Cardiac muscle cell (in vitro differentiated cells and primary cell): ENCODE measurements at places on chromosomes 3 and 15. TPM values are rescaled to one million over a fixed set of nuclear protein-coding genes. Genes with fewer than 3 reads are reported as not detected.

- no peak for DNase-seq
Measured at GRCh38 chr3:111667170-111667569, 72.0 kb upstream of the ZBED2 start.

DNA sequence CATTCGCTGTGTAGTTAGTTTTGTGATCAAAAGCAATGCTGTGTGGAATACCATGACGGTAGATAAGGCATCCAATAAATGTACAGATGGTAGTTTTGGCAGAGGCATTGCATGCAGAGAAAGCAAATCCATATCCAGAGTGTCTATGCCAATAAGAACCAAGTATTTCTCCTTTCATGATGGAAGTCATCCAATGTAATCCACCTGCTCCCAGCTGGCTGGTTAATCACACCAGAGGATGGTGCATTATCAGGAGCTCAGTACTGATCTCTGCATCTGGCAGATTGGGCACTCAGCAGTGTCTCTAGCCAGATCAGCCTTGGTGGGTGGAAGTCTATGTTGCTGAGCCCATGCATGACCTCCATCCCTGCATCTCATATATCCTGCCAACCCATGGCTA is 677.7 kb upstream of the NECTIN3 start:
- DNase-seq: no peak

- DNase-seq: peak; percentile 62
Measured at GRCh38 chr3:57026944-57027343, 33.5 kb upstream of the SPATA12 start.

DNA sequence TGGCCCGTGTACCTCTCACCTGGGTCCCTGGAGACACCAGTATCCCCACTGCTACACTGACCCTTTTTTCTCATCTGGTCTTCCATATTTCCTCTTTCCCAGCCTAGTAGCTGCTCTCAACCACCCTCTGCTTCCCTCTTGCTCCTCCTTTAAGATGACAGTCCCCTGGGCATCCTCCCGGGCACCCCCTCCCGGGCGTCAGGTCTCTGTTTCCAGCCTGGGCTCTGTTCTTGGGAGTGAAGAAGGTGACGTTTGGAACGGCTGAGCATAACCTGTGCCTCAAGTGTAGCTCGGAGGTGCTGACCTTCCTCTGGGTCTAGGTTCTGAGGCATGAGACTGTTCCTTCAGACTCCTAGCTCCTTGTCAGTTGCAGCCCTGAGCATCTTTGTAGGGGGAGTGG is 101.2 kb downstream of the VGLL4 start:
- no peak for DNase-seq

DNA sequence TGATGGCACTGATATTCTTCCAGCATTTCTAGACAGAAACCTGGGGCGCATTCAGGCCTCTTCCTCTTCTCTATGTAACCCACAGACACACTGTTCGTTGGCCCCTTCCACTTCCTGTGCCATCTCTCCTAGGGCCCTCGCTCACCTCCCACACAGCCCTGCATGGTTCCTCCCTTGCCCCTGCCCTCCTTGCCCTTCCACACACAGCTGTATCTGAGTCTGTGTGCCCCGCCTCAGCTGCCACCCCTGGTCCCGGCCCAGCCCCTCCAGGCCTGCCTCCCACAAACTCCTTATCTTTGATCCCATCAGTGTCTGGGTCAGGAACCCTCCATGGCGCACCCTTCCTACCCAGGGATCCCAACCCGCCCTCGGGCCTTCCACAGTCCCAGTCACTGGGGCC is 37.9 kb downstream of the RAB6B start:
- no peak for DNase-seq

- DNase-seq: no peak
Measured at GRCh38 chr15:83694015-83694414, 40.1 kb downstream of the ADAMTSL3 start.

DNA sequence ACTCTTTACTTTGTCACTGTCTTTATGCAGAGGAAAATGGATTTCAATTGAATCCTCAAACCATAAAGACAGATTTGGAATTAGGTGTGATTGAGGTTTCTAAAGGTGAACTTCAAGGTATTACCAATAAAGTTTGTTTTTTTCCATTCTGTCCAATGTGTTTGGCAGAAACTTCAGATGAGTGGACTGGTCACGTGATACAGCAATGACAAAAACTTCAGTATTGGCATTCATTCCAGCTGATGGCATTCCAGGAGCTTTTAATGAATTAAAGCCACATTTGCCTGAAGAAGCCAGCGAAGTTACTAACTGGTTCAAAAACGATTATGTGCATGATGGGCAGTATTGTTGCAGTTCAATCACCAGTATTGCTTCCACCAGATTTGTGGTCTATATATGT is 4.5 kb upstream of the MASP1 start:
- no peak for DNase-seq

DNA sequence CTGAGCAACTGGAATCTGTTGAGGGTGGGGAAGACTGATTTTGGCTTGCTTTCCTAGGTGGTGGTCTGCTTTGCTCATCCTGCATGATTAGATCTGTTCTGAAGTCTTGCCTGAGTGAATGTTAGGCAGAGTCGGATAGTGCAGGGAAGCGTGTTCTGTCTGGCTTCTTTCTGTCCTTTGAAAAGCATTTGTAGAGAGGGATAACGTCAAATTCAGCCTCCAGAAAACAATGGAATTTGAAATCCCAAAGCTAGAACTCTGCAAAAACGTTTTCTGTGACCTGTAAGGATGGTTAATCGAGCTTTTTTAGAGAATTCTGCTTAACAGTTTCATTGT is 1.4 kb downstream of the GLCE start:
- no peak for DNase-seq

DNA sequence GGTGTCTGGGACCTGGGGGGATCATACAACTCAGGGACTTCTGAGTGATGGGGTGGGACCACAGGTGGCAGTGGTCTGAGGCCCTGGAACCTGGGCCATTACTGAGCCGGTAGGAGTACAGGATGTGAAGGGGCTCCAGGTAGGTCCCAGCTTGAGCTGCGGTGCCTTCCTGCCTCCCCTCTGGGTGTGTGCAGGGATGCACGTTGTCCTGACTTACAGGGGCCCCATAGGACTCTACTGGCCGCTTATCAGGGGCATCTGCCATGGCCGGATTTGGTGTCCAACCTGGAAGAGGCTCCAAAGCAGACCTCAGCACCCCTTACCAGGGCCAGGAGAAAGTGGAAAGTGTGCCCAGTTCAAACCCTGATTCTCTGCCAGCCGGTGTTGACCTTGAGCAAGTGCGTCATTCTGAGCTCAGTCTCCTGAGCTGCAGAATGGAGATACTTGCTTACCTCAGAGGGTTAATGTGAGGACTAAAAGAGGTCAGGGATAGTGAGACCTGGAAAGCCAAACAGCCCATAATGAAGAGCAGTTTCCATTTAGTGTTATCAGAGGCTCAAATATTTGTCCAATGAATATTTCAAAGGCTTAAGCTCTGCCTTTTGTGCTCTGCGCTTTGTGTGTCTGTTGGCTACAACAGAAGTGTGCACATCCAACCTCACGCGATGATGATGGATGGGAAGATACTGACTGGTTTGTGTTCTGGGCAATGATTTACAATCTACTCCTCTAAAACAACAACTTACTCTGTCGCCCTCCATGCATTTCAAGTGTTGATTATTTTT is 35.4 kb upstream of the ESYT3 start:
- DNase-seq: no peak

DNA sequence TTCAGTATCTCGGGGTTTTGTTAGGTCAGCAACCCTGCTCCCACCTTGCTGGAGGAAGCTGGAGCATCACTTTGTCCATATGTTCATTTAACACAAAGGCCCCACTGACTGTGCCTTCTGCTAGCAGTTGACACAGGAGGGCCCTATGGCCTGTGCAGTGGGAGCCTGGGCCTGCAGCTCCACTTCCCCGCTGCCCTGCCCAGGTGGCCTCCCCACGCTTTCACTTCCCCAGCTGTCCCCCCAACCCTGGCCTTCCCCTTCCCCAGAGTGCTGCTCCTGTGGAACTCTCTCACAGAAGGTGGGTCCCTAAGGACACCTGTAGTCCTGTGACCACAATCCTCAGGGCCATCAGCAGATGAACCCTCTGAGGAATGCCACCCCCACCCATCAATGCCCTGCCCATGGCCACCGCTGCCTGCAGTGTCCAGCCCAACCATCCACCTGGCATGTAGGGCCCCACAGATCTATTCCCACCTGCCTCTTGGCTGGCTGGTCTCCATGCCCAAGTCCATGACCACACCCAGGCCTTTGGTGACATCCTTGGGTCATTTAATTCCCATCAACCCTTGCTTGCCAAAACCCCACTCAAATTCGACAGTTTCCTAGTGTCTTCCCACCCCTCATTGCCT is 13.5 kb downstream of the TBC1D21 start:
- DNase-seq: no peak

GRCh38 chr3:47849699-47850563 is 47.0 kb downstream of the DHX30 start:
- DNase-seq: no peak

GRCh38 chr3:155594526-155595187 is 150.2 kb downstream of the PLCH1 start:
- DNase-seq: peak; percentile 16

- DNase-seq: no peak
Measured at GRCh38 chr3:126827121-126827520, 123.1 kb downstream of the CHCHD6 start.

DNA sequence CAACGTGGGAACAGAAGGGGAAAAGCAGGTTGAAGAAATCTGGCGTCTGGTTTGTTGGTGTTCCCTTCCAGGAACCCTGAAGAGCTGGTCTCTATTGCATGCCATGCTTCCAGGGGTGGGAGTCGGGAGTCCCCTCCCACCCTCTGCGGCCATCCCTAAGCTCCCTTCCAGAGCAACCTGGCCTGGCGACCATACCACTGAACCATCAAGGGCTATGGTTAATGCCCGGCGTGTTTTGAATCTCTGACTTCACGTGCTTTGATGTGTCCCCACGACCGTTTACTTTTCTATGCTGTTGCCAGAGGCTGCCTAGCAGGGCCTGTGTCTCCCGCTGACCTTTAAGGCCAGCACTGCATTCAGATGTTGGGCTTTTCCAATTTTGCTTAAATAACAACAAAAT is 696 bp upstream of the SNRK start:
- DNase-seq: no peak

Gene AMIGO3
- total RNA-seq: 2.3 and 5.2 TPM in 2 replicates

Gene ATP2B2
- 0.63 and 0.77 TPM in 2 replicates for total RNA-seq

Gene RARRES1
- 0.33 and 0.39 TPM in 2 replicates for total RNA-seq
